ENCODE measurements at places on chromosomes 1 and 21.

DNA sequence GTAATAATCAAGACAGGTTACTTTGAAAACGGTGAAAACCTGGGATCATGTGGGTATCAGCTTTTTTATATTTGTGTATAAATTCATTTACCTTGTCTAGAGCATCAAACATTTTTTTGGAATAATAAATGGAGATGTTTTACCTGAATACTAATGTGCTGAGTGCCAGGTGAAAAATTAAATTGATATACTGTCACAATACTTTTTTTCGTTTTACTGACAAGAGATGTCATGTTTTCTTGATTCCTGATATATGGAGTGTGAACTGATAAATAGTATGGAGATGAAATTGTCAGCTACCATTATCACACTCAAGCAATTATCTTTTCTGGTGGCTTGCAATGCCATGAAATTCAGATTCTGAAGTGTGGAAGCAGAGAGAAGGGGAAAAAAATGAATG is 47.2 kb upstream of the ZRANB2 start:
- no peak for DNase-seq

- no peak for DNase-seq
Measured at GRCh38 chr1:17935230-17935629, 172.4 kb upstream of the IGSF21 start.

- DNase-seq, result no peak
Measured at GRCh38 chr1:184745110-184745509, 9.5 kb downstream of the EDEM3 start.

DNA sequence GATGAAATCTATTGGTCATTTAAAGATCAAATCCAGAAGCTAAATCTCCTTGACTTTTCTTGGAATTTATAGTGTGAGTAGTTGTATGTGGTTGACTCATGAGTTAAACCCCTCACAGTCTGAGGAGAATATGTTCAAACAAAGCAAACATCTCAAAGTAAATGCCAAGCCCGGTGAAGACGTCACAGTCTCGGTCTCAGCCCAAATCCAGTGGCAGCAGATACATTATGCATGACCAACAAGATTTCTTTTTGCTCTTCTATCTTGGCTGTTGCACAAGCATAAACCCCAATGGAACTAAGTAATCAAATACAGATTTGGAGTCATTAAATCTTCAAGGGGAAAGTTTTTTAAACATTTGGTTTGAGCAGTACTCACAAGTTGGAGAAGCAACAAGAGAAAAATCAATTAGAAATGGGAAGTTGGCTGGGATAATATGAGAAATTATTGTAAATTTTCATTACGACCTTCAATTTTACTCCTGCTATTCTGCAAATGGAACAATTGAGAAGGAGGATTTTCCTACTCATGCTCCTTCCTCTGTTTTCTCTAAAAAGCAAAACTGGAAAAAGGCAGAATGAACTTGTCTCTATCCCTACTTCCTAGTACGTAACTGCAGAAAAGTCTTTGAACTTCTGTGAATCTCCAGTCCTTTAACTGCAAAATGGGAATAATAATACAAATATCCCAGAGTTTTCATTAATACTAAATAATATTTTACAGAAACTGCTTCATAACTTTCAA is 575.8 kb downstream of the NUF2 start:
- no peak for DNase-seq

DNA sequence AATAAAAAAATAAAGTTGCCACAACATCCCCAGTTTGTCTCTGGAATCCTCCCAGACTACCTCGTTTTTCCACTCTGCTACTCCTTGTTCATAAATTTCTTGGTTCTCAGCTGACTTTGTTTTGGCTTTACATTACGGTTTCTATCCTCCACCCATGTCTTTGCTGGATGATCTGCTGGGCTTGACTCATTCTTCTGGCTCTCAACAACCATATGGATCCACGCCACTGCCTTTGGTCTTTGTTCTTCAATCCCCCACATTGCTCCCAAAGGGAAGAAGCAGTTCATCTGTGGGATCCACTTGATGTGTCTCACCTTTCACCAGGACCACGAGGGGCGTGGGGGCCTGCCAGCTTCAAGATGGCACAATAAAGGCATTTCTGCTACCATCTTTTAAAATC is 67.1 kb upstream of the NBL1 start:
- no peak for DNase-seq

DNA sequence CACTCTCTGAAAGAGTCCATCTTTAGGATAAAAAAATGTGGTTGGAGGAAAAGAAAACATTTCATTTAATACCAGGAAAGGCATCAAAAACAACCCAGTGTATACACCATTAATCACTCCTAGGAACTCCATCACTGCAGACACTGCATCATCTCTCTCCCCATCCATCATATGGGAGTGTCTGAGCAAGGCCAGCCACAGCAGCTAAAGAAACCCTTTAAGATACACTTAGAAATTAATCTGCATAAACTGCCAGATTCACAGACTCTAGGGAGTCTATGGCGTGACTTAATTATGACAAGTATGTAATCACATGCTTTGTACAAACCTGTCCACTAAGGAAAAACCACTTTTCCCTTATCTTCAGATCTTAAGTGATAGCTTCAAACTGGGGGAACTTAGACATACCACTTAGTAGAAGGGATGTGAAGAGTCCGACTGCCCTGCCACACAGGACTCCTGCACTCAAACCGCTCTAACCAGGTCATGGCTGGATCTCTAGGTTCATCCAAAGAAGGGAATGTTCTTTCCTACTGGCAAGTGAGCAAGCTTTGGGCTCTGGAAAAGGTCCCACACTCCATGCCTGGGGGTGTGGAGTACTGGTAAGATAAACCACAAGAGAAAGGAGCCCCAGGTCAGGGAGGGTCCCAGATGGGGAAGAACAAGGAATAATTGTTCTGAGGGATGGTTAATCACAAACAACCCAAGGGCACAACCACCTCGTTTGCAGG is 61.0 kb upstream of the C8B start:
- no peak for DNase-seq

- no peak for DNase-seq
Measured at GRCh38 chr1:214920337-214920736, 162.2 kb upstream of the KCNK2 start.

DNA sequence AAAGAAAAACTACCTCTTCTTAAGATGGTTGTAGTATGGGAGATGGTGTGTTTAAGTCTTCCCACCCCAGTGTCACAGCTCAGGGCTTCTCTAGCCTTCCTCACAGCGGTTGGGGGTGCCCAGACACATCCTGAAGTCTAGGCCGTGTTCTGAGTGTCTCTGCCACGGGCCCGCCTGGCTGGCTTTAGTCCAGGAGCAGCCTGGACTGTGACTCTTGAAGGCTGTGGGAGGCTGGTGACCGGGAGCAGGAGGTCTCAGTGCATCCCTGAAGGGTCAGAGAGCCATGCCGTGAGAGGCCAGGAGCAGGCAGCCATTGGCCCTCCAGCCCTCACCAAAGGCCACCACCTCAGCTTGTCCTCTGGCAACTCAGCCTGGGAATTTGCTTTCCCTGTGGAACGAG is 4.5 kb downstream of the EPHX1 start:
- no peak for DNase-seq

DNA sequence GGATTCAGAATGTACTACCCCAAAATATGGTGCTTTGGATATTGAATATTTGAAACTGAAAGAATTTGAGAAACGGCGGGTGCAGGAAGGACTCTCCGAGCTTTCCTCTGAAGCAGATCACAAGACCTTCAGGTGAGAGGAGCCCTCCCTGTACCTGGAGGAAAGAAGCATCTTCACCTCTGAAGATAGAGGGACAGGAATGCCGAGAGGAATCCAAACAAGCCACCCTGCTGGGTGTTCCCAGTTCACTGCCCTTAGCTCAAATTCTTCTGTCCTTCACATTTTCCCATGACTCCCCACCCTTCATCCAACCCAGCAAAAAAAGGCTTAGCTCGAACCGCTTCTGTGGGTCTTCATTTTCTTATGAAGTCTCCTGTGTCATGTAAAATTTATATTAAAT is 18.2 kb upstream of the PADI2 start:
- DNase-seq, result no peak

GRCh38 chr1:34978921-34979320 is 6.2 kb downstream of the TMEM35B start:
- DNase-seq, result no peak

DNA sequence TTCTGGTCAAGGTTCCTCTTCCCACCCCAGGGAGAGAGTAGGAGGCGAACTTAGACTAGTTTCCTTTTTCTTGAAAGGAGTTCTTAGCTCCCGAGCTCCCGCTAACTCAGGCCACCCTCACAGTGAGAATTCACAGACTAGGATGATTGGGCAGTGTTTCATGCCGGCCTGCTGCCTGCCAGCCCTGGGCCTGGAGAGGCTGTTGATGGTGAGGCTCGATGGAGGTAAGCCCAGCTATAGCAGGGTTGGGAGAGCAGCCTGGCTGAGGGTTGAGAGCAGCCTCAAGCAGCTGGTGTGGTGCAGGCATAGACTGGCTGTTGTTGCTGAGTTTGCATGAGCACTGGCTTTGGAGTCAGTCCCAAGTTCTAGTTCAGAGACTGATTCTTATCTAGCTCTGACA is 274.4 kb downstream of the MATN1 start:
- DNase-seq, result no peak

- no peak for DNase-seq
Measured at GRCh38 chr1:43204394-43204793, 32.3 kb downstream of the CFAP57 start.

GRCh38 chr1:154434346-154435085 is 29.4 kb downstream of the IL6R start:
- no peak for DNase-seq

GRCh38 chr1:27099135-27099586 is 55.8 kb downstream of the SLC9A1 start:
- no peak for DNase-seq

DNA sequence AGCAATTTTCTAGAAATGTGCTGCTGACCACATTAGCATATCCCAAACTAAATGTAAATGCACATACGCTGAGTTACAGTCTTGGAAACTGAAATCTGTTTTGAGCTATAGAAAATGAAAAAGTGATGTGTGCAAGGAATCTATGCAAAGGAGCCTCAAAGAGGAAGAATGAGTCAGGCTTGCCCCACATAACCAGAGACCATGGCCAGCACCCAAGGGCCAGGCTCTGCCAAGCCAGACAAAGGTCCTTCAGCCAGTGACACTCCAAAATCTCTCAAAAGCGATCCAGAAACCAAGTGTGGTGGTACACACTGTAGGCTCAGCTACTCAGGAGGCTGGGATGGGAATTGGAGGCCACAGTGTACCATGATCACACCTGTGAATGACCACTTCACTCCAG is 195.2 kb downstream of the TOMM20 start:
- DNase-seq, result peak; percentile 59

DNA sequence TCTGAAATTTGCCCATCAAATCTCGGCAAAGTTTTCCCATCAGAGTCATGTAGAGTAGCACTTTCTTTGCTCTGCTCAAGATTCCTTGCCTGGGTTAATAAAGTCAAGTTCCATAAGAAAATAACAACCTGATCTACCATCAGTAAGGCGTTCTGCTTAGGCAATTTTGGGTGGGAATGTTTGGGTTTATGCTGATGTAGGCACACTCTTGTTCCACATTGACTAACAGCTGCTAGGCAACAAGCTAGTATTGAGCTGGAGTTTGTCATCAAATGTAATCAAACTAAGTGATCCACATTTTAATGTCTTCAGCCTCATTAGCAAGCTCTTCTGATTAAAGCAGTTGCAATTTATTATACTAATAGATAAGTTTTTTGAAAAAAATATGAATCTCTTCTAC is 12.1 kb upstream of the HMCN1 start:
- no peak for DNase-seq

DNA sequence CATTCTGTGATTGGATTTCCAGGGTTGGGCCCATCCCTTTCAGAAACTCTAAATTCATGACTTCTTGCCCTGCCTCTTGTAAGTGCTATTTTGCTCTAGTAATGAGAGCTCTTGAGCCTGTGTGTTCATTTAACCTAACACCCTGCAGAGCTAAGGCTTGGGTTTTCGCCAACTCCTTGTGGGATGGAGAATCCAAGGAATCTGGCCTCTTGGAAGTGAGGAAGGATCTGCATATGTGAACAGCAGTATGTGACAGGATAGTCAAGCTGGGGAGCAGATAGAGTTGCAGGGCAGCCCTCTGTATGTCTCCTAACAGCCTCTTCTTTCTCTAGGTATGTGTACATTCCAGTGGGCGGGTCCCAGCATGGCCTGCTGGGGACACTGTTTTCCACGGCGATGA is 258.9 kb downstream of the HHAT start:
- no peak for DNase-seq

- peak; percentile 20 for DNase-seq
Measured at GRCh38 chr1:145916745-145917144, 1.8 kb downstream of the PEX11B start.

DNA sequence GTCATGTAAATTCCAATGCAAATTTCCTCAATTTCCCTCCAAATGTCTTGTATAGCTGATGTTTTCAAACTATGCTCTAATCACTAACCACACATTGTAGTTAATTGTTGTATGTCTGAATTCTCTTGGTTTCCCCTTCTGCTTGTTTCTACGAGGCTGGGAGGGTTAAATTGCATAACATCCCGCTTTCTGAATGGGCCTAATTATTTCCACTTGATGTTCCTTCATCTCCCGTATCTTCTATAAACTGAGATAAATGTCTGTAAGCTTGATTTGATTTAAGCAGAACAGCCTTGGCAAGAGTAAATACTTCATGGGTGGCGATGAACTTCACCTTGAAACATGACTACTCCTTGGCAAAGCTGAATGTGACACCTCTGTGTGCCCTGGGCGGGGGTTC is 72.2 kb downstream of the SERINC2 start:
- DNase-seq, result no peak

- DNase-seq, result no peak
Measured at GRCh38 chr1:79364896-79365295, 358.4 kb upstream of the ADGRL4 start.

DNA sequence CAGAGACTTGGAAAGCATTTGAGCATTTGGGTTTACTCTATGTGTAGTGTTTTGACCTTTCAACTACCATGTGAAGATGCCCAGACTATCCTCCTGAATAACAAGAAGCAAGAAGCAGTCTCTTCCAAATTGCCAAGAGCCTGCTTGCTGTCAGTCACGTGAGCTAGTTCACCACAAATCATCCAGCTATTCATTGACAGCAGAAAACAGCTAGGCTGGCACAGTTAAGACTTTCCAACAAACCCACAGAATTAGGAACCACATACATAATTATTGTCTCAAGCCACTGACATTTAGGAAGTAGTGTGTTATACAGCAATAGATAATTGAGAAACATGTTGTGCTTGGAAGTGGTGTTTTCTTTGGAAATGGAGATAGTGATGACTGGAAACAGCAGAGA is 1652.0 kb downstream of the NCAM2 start:
- DNase-seq, result no peak

Measured in activated CD4-positive, alpha-beta T cell treated with anti-CD3 and anti-CD28 coated beads for 36 hours (primary cell).